ENCODE measurements at places on chromosomes 12 and 14.
A peak's percentile ranks its signal among the peaks of the same experiment; 100 is the strongest.

DNA sequence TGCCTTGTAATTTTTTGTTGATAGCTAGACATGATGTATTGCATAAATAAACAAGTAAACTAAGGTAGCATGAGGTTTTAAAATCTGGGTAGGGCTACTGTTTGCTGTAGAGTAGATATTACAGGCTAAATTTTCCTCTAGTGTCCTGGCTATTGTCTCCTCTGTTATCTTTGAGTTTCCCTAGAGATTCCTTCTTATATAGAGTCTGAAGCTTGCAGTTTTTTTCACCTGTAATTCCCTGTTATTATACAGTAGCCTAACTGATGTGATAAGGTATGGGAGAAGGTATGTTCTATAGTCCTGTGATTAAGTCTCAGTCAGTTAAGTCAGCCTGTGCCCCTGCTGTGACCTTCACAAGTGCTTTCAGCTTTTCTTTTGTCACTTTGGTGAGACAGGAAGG, 9.5 kb downstream of the ETFBKMT start:
- no peak for DNase-seq

DNA sequence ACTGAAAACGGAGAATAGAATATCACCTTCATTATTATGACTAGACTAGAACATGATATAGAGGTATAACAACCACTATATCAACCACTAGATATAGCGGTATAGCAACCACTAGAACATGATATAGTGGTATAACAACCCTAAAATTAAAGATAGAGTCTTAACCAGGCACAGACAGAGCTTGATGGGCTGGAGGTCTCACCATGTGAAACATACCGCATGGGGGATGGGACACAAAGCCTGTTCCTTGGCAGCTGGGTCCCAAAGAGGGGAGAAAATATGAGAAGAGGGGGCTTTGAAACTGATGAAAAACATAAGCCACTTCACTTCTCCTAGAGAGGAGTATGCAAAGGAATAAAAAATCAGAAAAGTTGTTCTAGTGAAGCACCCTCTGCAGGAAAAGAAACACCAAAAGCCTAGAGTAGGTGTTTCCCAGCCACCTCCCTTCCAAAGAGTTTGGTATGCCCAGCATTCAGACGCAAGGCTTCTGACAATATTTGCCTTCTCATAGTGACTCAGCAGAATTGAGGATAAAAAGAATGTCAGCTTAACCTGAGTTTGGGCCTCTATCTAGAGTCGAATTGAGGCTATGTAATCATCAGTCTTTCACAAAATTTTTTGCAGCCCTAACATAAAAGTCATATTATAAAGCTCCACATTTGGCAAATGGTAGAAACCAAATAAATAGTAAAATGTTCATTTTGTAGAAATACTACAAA, 316.4 kb downstream of the NOVA1 start:
- DNase-seq = no peak

GRCh38 chr14:55936691-55937090, 181.5 kb upstream of the PELI2 start:
- DNase-seq = no peak

- DNase-seq = no peak
These were observed 85.7 kb downstream of the BORCS5 start for GRCh38 chr12:12442548-12443071.

DNA sequence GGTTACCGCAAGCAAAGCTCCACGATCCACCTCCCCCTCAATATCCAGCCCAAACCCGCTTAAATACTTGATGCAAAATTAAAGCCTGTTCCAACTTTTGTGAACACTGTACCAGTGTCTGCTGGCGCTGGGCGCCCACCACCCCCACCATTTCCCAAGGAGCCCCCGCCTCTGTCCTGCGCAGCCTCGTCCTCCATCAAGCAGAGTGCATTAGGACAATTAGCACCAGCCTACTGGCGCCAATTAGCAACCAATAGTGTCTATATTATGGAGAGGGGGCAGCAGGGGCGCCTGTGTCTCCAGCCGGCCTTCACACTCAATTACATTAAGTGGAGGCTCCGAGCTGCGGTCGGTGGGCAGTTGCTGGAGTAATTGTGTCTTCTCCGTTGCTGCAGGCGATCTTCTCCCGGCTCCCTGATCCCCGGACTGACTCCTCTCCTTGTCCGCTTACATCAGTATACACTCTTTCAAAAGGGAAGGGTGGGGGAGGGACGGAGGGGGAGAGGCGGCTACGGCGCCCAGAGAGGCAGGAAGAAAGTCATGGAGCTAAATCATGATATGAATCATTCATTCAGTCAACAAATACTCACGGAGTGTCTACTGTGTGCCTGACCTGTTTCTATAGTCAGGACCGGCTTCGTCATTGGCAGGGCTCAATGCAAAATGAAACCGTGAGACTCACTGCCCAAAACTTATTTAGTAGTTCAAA, 707.3 kb downstream of the MED13L start:
- no peak for DNase-seq

DNA sequence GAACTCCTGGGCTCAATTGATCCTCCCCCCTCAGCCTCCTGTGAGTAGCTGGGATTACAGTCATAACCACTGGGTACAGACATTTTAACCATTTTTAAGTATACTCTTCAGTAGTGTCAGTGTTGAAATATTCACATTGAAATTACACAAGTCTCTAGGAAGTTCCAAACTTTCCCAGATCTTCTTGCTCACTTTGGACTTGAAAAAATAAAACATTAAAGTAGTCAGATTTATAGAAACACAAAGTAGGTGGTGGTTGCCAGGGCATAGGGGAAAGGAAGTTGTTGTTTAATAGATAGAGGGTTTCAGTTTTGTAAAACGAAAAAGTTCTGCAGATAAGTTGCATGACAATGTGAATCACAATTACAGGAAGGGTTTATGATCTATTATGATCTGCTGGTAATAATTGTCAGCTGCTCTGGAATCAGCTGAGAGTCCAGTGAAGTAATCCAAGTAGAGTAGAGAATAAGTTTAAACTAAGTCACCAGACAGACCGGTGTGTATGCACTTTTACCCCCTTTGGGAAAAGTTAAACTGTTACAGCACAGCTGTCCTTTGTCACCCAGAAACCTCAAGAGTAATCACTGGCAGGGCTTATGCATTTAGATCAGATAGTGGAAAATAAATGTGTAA, 27.4 kb downstream of the PCNX1 start:
- no peak for DNase-seq

DNA sequence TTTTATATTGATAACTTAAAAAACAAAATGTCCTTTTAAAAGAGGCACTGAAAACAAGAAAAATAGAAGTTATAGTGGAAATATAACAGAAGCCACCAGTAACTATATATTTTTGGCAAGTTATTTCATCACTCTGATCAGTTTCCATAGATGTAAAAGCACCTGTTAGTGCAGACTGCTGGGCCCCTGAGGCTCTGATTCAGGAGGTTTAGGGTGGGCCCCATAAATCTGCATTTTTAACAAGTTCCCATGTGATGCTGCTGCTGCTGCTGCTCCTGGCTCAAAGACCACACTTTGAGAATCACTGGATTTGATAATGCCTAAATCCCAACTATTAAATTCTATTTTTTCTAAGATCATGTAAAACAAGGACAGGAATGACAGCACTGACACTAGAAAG, 251.1 kb downstream of the MED13L start:
- no peak for DNase-seq

- DNase-seq = no peak
These were observed 63.8 kb downstream of the SUSD6 start for GRCh38 chr14:69675245-69675583.

DNA sequence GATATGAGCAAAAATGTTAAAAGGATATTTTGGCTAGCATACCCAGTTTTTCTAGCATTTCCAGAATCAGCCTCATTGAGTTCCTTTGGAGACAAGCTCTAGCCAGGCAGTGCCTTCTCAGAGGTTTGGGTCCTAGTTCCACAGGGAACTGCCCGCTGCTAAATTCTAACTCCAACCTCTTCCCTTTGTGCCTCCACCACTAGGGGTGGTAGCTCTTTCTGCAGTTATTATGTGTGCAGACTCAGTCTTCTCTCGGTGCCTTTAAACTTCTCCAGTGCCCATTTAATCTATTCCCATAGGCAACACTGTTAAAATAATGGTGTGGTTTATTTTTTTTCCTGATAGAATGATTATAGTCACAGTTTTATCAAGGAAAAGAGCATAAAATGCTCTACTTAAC, 21.5 kb upstream of the SLC25A3 start:
- no peak for DNase-seq

GRCh38 chr12:54708826-54709225, 60.7 kb upstream of the DCD start:
- DNase-seq = no peak

DNA sequence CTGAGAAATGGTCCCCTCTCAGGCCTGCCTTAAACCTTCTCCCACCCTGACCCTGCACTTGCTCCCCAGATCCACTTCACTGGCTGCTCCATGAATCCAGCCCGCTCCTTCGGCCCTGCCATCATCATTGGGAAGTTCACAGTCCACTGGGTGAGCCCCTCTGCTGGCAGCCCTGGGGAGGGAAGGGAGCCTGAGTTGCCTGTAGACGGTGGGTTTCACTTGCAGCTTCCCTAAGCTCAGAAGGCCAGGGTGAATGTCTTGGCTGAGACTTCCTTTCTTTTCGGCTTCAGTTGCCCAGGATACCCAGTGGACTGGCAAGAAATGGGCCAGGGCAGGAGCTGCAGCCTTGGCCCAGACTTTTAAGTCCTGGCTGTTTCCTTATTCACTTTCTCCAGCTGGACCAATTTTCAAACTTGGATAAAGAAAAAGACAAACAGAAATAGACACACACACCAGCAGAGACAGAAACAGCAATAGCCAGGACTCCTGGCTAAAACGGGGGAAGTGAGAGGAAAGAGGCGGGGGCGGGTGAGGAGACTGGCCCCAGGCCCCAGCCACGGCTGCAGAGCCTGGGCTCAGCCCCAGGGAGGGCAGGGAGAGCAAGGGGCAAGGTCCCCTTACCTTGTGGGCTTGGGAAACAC, 2.0 kb downstream of the AQP6 start:
- no peak for DNase-seq

GRCh38 chr14:60356386-60356785, 107.4 kb downstream of the PPM1A start:
- no peak for DNase-seq

GRCh38 chr12:127811988-127812387, 455.0 kb upstream of the TMEM132C start:
- peak; percentile 92 for DNase-seq

DNA sequence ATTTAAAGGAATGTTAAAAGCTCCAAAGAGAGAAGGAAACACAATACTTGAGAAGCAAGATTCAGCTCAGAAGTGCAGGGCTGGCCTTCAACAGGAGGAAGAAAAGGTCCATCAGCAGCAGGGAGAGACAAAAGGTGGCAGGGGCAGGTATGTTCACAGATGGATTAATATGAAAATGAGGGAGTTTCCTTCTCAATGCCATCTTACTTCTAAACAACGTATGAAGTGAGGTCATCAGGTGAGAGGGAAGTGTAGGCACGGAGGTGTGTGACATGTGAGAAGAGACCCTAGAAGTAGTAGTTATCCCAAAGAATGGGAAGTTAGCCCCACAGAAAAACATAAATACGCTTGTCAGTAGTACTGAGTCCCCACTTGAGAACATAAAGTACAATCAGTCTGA, 122.5 kb downstream of the CCER1 start:
- no peak for DNase-seq

- DNase-seq = no peak
These were observed 97.3 kb downstream of the EXOC5 start for GRCh38 chr14:57171363-57171762.

DNA sequence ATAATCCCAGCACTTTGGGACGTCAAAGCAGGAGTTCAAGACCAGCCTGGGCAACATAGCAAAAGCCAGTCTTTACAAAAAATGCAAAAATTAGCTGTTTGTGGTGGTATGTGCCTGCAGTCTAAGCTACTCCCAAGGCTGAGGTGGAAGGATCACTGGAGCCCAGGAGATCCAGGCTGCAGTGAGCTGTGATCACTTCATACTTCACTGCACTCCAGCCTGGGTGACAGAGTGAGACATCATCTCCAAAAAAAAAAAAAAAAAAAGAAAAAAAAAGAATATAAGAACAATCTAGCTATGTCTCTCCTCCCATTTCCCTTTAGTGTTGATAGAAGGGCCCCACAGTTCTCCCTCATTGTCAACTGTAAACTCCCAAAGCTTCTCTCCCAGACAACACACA, 3.5 kb upstream of the BCAT1 start:
- no peak for DNase-seq

DNA sequence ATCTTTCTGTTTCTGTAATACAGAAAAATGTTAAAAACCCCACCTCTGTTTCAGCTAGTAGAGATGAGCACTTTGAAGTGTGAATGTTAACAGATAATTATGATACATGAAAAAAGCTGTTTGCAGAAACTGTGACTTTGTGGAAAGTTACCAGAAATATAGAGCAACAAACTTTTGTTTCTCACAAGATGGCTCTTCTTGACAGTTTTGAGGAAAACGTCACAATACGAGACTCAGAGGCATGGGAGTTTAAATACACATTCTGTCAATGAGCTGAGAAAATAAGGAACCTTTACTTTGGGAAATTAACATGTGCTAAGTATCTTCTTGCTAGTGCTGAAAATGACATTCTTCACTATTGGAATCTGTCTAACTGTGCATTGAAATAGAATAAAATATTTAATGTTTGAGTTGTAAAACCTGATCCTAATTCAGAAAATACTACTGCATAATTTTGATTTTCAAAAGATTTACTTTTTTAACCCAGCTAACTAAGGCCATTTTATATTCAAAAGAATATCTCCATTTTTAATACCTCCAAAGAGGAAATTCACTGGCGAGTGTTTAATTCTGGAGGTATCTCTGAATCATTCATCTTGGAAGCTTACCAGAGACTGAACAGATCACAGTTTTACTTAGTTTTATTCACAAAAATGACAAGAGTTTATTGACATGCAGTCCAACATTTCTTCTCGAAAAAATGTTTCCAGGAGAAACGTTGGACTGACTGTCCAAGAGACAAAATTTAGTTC, 308.9 kb upstream of the LRFN5 start:
- DNase-seq = no peak

DNA sequence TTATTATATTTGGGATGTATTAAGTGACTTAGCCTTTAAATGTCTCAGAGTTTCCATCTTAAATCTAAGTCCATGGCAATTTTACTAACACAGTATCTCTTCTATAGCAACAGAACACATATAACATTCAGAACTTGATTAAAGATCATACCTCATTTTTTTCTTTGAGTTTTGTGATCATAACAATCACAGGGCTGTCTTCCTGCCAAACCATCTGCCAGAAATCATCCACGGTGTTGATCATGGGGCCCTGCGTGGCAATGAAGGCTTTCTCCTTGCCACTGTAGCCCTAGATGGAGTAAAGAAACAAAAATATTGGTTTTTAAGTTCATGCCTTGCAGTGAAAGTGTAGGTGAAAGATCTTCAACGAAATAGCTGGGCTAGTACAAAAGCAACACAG, 46.7 kb upstream of the PTPRB start:
- DNase-seq = no peak

DNA sequence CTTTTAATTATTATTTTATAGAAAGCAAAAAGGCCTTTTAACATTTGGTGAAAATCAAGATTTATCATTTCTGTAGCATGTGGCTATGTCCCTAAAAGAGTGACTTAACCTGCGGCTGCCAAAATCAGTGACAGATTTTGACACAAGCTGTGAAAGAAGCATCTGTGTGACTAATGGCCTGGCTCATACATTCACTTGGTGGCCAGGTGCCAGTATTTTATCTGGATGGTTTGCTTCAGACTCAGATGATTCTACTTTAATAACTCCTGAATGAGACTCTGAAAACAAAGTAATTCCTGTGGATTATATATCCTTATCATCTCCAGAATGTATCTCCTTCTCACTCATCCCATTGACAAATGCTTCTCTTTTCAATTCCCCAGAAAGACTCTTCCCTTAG, 103.0 kb downstream of the FSCB start:
- DNase-seq = no peak

All from femur (tissue), 1 donor.